ENCODE measurements at places on chromosomes 2 and 18.

- no peak for DNase-seq
These were observed 58.8 kb upstream of the B3GNT7 start for GRCh38 chr2:231336700-231337099.

- DNase-seq: no peak
These were observed 20.1 kb upstream of the MGAT5 start for GRCh38 chr2:134233728-134234136.

- no peak for DNase-seq
These were observed 131.7 kb downstream of the NRP2 start for GRCh38 chr2:205814039-205814364.

DNA sequence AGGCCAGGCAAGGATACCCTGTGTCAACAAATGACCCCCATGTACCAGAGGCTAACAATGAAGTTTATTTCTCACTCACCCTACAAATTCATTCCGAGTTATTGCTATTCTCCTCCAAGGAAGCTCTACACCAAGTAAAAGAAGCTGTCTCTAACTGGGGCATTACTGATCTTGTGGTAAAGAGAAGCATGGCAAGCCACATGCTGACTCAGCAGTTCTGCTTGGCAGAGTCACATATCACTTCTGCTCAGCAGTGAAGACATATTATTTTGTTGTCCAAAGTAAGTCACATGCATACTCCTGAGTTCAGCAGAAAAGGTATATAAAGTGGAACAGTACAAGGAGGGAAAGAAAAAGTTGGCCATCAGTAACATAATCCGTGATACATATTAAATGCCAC, 315.8 kb downstream of the GULP1 start:
- no peak for DNase-seq

DNA sequence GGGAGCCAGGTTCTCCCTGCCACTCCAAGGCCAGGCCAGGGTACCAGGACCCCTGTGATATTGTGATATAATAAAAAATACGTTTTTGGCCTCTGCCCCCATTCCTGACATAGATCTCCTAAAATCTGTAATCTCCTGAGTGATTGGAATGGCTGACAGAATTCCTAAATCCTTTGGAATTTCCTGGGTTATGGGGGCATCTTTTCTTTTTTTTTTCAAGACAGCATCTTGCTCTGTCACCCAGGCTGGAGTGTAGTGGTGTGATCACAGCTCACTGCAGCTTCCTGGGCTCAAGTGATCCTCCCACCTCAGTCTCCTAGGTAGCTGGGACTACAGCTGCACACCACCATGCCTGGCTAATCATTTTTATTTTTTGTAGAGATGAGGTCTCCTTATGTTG, 26.2 kb upstream of the TUBB6 start:
- peak; percentile 47 for DNase-seq

DNA sequence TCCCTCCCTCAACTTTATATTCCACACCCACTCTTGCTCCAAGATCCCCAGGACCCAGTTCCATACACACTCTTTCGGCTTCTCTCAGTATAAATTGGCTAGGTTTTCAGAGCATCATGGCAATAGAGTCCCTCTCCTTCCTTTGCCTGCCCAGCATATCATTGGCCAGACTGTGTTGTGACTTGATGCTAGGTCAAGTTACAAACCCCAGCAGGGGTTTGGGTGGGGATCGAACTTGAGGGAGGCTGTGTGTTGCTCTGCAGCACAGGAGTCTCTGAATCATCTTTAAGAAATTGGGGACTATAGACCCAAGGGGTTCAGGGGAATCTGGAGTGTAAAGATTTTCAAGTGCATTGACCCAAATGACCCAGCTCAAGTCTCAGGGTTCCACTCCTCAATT, 477.5 kb upstream of the MEIS1 start:
- no peak for DNase-seq

GRCh38 chr2:216584112-216584511, 49.1 kb upstream of the IGFBP2 start:
- no peak for DNase-seq

DNA sequence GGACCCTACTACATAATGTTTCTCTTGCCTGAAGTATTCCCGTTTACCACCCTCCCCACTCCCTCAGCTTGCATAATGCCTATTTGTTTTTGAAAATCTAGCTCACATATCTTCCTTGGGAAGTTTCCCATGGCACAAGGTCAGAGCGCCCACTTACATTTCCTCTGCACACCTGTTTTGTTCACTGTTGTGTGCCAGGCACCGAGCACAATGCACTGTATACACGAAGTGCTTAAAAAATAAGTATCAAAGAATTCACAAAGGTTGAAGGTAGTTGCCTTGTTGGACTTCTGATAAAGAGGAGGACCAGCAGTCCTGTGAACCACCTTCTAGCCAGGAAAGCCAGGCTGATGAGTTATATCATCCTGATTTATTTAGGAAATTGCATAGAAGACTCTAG, 16.8 kb upstream of the RHOB start:
- DNase-seq: no peak

GRCh38 chr2:223729781-223730180, 107.6 kb downstream of the AP1S3 start:
- peak; percentile 69 for DNase-seq

- no peak for DNase-seq
These were observed 65.4 kb downstream of the DTNA start for GRCh38 chr18:34775461-34775860.

GRCh38 chr2:79723830-79724229, 211.0 kb downstream of the CTNNA2 start:
- peak; percentile 99 for DNase-seq

DNA sequence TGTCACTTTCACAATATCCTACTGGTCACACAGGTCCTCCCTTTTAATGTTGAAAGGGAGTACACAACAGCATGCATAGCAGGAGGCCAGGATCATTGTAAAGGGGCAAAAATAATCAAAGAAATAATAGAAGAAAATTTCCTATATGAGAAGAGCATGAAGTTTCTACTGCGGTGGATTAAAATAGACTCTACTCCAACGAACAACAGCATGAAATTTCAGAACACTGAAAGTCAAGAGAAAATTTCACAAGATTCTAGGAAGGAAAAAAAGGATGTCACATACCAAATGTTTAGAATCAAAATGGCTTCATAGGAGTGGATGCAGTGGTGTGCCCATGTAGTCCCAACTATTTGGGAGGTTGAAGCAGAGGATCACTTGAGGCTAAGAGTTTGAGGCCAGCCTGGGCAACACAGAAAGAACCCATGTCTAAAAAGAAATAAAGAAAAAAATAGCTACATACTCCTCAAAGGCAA, 72.0 kb upstream of the EPAS1 start:
- no peak for DNase-seq

GRCh38 chr2:146414456-146414855, 1430.4 kb upstream of the ACVR2A start:
- DNase-seq: no peak

DNA sequence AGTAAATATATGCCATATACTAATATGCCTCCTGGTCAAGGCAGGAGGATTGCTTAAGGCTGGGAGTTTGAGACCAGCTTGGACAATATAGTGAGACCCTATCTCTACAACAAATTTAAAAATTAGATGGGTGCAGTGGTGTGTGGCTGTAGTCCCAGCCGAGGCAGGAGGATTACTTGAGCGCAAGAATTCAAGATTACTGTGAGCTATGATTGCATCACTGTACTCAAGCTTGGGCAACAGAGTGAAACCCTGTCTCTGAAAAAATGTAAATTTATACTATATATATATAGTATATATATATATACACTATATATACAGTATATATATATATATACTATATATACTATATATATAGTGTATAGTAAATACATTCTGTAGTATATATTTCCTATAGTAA, 30.0 kb upstream of the NPC1 start:
- DNase-seq: no peak

- DNase-seq: peak; percentile 9
These were observed at the start of gene GRB14 for GRCh38 chr2:164620873-164621763. Gene GRB14 (minus strand): TSS chr2:164621482. CDS start chr2:164621309, 173 bp downstream.

Data from fibroblast of skin of abdomen (primary cell).